Activated naive CD4-positive, alpha-beta T cell treated with anti-CD3 and anti-CD28 coated beads, Interleukin-2, amount 10 ng/mL, durations not matched to agents 7 days and 5 days (primary cell): ENCODE measurements at places on chromosomes 13 and 19.

DNA sequence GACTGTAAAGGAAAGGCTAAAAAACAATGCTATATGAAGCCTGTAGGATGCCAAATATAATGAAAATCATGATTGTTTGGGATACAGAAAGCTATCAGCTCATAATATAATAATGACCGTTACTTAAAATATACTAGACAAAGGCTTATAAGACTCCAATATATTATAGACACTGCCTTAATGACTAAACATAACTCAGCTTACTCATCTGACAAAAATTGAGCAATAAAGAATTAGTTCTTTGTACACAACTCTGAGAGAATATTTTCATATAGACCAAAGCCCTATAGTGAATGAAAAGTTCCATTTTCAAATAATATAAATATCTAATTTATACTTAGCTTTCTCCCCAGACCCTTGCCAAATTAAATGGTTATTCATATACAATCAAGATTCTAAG lies 283.3 kb downstream of the DIAPH3 start:
- no peak for DNase-seq

DNA sequence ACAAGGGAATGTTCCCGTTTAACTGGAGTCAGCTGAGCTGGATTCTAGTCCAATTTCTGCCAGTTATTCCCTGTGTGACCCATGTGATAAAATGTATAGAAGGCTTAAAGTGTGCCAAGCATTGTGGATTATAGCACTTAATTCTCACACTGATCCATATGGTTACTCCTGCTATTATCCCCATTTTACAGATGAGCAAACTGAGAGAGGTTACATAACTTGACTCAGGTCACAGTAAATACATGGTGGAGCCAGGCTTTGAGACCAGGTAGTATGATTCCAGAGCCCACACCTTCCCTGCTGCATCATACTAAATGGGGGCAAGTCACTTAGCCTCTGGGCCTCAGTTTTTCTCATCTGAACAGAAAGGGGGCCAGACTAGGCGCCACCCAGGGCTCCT lies 2.0 kb upstream of the DHRS12 start:
- no peak for DNase-seq

- DNase-seq: no peak
Measured at GRCh38 chr13:30818323-30818960, 83.1 kb downstream of the ALOX5AP start.

DNA sequence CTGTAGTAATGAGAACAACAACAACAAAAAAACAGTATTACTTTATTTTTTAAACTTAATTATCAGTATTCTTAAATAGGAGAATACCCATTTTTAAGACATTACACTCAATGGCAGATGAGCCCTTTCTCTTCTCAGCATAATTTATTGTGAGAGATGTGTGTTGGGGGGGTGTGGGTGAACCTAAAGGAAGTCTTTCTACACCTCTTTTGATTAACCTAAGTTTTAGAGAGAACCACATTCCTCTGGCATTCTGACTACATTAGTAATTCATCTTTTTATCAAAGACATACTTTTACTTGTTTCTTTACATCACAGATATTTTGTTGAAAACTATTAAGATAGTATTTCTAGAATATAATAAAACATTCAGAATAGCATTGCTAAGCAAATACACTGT lies 890.9 kb downstream of the PCDH9 start:
- DNase-seq: no peak

- peak; percentile 33 for DNase-seq
Measured at GRCh38 chr19:51514866-51515481, 13.4 kb upstream of the SIGLEC12 start.

DNA sequence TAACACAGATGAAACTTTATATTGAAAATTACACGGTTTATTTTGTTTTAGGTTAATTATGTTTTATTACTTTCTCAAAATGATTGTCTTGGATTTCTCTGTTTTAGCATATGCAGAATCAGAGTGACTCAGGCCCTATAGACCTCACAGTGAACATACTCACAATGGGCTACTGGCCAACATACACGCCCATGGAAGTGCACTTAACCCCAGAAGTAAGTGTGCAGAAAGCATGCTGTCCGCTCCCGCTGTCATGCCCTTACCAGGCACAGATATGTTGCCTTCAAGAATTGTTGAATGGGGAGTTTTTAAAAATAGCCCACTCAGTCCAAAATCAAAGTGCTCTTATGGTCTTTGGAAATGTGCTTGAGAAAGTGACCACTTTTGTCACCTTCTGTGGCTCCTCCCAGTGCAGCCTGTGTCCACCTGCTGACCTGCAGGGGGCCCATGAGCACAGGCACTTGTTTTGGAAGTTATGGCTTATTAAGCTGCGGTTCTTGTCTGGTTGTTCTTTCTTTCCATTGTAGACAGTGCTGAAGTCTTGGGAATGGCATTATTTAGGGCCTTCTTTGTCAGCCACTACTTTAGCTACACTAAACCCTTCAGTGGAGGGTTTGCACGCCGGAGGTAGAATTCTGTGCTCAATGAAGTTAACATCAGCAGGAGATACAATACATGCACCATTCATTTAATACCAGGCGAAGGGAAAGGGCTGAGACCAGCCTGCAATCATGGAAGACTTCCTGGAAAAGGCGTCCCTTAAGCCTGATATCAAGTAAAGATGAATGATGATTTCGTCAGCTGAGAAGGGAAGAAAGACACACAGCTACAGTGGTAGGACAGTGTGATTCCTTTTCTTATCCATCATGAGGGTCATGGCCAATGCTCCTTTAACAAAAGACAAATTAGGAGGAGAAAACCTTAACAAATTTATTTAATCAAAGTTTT lies 36.7 kb downstream of the CUL4A start:
- no peak for DNase-seq

- DNase-seq: no peak
Measured at GRCh38 chr13:50227361-50227760, 212.1 kb downstream of the KCNRG start.

GRCh38 chr13:83024232-83024631 lies 858.0 kb downstream of the SLITRK1 start:
- DNase-seq: no peak

- no peak for DNase-seq
Measured at GRCh38 chr13:30178976-30179375, 128.4 kb downstream of the KATNAL1 start.

DNA sequence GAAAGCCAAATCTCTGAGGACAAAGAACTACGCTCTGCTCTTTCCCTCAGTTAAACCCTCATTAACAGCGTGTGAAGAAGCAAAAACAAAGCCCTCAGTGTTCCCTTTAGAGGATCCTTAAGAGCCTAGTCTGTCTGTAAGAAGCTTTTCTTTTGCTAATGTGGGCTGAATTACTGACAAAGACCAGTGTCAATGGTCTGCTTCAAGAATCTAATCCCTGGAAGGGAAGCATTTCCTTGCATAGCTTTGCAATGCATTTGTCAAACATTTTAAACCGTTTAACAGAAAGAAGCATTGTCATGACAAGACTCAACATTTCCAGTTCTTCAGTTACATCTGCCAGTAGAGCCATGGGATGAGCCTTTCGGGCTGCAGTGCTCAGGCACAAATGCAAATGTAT lies 64.9 kb downstream of the EDNRB start:
- DNase-seq: no peak

- DNase-seq: no peak
Measured at GRCh38 chr13:53285896-53286430, 257.4 kb downstream of the OLFM4 start.

DNA sequence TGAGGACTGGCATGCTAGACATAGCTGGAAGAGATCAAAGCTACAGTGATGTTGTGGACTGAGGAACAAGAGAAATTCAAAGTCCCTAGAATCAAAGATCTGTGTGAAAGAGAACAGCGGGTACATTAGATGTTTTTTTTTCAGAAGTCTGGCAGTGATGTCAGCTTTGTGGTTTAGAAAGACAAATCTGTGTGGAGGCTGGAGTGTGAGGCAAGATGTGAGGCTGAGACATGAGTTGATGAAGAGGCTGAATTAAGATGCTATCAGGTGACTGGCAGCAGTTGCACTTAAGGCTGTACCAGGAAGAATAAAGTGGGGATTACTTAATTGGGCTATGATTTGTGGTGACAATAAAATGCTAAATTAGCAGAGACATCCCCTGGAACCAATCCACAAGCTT lies 46.5 kb downstream of the DNAJC3 start:
- no peak for DNase-seq

DNA sequence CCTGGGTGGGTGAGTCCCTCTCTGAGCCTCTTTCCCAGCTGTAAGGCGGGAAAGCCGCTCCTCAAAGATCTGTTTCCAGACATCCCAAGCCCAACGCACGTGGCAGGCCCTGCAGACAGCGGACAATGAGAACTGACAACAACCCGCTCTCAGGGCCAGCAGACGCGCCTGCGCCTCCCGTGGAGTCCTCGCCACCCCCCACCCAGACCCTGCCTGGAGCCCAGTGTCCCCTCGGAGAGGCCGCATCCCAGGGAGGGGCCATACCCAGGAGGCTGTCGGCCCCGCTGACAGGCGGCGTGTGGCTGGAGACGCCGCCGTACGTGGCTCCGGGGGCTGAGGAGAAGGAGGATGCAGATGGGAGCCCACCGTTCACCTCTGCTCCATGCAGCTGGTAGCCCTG lies 16.3 kb upstream of the UQCR11 start:
- no peak for DNase-seq

GRCh38 chr19:47068246-47068645 lies 19.8 kb upstream of the TMEM160 start:
- no peak for DNase-seq

GRCh38 chr13:22039961-22040360 lies 369.1 kb downstream of the FGF9 start:
- no peak for DNase-seq

DNA sequence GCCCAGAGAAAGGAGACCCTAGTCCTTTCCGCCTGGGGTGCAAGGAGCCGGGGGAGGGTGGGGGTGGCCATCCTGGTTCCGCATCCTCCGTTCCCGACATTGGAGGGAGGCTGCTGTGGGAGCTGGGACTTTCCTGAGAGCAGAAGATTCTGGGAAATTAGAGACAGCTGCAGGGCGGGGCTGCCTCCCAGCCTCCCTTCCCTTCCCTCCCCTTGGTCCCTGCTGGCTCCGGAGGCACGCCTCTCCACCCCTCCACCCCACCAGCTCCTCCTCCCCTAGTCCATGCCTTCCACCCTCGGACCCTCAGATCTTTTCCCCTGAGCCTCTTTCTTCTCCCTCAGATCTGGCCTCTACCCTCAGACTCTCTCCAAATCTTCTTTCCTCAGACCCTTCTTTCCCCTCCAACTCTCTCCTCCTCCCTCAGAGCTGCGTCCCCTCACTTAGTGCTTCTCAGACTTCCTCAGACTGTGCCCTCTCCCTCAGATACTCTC lies 3.1 kb upstream of the BCL3 start:
- DNase-seq: no peak

DNA sequence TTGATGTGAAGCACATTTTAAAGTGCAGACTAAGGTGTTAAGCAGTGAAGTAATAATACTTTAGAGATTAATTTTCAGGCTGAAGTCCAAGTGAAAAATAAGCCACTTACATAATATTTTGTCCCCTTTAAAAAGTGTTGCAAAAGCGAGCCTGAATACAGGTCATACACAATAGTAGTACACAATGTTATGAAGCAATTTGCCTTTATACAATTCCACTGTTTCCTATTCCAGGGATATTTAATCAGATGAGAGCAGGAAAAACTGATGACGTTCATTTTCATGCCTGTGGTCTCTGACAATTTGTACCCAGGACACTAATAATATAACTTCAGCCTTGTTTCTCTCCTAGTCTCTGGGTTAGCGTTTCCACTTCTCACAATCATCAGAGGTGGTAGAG lies 916.7 kb downstream of the PCDH9 start:
- no peak for DNase-seq

DNA sequence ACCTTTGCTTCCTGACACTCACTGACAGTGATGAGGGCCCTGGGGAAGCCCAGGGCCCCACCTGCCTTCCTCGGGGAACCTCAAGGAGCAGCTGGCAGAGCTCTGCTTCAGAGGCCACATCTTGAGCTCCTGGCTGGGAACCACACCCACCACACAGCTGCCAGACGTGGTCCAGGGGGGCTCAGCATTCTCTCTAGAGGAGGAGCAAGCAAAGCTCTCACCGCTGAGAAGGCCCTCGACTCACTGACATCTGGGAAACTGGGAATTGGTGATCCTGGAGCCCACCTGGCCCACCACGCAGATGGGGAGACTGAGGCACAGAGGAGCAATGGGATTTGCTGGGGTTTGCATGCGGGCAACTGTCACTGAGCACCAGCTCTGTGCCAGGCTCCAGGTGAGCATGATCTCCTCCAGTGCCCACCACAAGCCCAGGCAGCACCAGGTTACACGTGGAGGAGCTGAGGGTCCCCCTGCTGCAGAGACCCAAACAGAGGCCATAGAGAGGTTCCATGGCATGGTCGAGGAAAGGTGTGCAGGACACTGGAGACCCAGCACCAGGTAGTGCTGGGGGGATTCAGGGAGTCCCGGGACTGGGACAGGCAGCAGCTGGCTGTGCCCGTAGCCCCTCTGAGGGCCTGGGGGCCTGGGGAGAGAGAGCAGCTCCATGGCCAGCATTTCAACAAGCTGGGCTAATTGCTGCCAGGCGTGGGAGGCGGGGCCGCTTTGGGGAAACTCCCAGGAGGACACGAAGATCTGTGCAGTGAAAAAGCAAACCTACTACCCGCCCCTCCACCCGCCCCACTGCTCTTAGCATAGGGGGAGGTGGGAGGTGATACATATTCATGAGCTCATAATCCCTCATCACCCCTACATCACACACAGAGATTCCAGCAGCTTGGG lies 33.4 kb downstream of the PEPD start:
- no peak for DNase-seq

DNA sequence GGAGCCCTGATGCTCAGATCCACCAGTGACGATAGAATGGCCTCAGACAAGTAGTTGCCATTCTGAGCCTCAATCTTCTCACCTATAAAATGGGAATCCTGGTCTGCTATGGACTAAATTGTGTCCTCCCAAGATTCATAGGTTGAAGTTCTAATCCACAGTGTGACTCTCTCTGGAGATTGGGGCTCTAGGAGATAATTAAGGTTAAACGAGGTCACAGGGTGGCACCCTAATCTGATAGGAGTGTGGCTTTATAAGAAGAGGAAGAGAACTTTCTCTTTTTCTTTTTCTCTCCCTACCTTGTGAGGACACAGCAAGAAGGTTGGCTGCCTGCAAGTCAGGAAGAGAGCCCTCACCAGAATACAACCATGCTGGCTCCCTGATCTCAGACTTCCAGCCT lies 214.1 kb downstream of the KATNAL1 start:
- DNase-seq: no peak

DNA sequence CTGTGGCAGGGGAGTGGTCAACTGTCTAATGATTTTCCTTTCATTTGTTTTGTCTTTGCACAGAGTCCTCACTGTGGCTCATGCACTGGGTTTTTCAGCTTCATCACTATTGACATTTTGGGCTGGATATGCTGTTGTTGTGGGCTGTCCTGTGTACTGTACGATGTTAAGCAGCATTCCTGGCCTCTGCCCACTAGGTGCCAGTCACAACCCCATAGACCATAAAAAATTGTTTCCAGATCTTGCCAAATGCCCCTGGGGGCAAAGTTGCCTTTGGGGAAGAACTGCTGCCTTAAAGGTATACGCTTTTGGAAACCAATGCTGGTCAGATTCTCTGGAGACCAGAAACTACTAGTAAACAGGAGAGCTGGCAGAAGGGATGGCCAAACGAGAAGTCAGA lies 310.4 kb downstream of the SPRY2 start:
- DNase-seq: no peak
